IPS-NIHi11 (cell line): ENCODE measurements at places on chromosomes 7 and 10.

- peak; percentile 80 for DNase-seq
These were observed 145.5 kb downstream of the FANK1 start for GRCh38 chr10:126041804-126042231.

- no peak for DNase-seq
These were observed 1.7 kb downstream of the ESYT2 start for GRCh38 chr7:158827411-158828132.

GRCh38 chr10:14477408-14477710, 146.6 kb upstream of the FRMD4A start:
- DNase-seq, result no peak

GRCh38 chr10:24891823-24892222, 60.6 kb downstream of the PRTFDC1 start:
- no peak for DNase-seq

GRCh38 chr7:45677311-45677900, 103.2 kb downstream of the ADCY1 start:
- no peak for DNase-seq

GRCh38 chr7:33143996-33144718, 14.8 kb downstream of the BBS9 start:
- DNase-seq, result no peak

DNA sequence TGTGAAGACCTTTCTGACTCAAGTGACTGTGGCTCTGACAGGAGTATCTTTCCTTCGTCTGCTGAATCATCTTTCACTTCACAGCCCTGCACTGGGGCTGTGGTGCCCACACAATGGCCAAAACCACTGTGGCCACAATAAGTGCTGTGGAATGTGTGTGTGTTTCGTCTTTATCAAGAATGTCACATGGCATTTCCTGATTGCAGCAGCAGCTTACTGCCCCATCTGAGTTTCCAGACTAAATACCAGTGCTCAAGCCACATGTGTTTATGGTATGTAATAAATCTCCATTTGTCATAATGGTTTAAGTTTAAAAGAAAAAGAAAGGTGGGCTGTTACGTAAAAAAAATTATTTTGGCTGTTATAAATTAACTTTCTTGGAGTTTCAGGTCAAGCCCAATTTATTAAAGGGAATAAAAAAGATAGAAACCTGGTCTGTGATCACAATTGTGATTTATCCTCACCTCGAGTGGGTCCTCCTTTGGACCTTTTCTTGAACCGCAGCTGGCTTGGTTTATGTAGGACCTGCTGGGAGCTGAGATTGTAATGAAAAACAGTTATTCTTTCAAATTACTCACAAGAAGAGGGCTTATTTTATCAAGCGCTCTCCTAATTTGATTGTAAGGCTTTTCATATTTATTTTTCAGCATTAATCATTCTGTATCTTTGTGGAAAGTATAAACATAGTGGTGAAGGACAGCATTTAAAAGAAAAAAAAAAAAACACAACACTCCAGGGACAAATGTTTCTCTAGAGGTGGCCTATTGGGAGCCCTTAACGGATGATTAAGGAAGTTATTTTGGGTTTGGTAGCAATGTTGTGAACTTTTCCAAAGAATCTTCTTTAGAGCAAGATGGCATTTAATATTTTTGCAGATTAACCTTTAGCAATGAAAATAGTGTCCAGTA, 116.2 kb downstream of the LRMDA start:
- DNase-seq, result no peak

DNA sequence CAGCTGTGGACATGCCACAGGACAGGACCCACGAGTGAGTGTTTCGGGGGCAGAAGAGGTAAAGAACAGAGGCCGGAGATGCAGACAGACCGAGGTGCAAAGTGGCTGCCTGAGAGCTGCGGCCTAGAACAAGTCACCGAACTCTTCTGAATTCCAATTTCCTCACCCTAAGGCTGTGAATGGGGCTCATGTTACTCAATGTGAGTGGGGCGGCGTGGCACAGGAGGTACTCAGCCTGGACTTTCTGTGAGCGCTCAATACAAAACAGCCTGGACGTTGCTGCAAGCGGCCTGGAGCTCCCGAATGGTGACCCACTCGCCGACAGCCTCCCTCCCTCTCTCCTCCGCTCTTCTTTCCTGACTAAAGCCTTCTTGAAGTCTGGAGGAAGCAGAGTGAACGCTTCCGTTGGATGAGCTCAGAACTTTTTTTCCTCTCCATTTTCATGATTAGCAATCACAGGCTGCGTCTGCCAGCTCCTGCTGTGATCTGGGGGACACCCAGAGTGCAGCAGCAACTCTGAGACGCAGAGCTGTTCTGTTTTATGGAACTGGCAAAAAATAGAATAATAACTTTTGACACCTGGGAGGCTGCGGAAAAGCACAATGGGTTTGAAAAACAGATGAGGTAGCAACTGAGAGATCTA, 108.5 kb downstream of the PTPRN2 start:
- DNase-seq, result no peak

GRCh38 chr7:67955061-67955460, 958.4 kb downstream of the TYW1 start:
- DNase-seq, result peak; percentile 5

- DNase-seq, result no peak
These were observed 662.5 kb downstream of the POM121L12 start for GRCh38 chr7:53697913-53698312.

DNA sequence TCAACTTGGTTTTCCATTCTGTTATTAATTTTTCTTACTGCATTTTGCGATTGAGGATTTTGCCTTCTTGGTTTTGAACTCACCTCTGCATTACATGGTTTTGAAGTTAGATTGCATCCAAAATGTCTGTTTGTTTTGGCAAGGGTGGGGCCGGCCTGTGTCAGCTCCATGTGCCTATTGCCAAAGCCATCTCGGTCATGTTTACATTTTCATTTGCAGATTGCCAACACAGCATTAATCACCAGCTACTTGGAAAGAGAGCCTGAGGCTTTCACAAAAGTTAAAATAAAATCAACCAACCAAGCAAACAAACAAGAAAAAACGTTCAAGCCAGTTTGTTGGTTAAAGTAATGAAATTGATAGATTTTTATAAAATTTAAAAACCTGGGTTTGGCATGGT, 695.8 kb downstream of the TYW1 start:
- DNase-seq, result no peak

GRCh38 chr7:99791021-99791420, 7.0 kb upstream of the CYP3A4 start:
- DNase-seq, result no peak

DNA sequence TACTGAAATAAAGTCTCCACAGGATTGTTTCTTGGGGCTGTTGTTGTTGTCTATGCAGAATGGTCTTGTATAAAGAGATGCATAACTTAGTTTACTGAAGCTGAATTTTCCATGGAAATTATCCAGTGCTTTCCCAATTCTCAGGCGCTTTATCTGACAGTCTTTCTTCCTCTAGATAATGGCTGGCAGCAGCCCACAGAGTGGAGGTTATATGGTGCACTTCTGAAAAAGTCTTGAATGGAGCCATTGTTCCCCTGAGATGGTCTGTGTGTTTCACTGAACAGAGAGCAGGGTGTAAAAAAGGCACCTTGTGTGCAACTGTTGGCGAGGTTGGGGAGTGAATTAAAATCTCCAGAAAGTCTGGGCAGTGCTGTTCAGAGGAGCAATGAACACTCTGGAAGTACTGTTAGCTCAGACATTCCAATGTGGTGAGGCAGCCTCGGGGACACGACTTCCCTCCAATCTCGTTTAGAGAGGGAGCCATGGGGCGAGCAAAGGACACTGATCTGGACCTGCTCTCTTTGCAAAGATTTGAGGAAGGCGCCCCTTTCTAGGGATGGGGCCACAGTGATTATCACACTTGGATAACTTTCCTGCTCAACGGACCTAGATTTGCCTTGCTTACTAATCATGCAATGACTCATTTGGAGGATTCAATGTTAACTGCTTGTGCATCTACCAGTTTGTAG, 2.0 kb upstream of the PLCE1 start:
- peak; percentile 73 for DNase-seq

DNA sequence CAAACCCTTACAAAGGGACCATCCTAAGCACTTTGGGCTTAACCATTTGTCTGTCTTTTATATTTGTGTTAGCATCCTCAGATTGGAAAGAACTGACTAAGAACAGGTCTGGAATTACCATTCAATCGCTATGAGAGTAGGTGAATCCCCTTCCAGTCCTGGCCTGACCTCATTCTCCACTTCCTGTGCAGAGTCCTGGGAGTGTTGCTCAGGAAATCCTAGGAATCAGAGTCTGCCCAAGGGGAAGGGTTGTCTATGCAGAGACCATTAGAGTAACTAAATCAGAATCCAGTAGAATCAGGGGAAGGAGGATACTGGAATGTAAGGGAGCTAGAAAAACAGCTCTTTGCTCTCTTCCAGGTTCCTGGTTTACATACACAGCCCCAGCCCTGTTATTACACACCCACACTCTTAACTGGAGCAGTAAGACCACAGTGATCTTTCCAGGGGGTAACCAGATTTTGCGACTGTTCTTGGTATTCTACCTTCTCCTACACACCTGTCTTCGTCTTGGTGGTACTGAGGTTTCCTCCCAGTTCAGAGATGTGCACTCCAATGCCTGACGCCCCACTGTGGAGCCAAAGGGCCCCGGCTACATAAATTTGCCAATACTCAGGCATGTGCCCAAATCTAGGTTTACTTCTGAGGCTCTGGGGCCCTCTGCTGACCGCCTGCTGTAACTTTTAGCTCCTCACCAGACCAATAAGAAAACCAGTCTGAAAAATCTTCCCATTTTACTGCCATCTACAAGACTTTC, 103.7 kb downstream of the RNF216 start:
- DNase-seq, result peak; percentile 71

DNA sequence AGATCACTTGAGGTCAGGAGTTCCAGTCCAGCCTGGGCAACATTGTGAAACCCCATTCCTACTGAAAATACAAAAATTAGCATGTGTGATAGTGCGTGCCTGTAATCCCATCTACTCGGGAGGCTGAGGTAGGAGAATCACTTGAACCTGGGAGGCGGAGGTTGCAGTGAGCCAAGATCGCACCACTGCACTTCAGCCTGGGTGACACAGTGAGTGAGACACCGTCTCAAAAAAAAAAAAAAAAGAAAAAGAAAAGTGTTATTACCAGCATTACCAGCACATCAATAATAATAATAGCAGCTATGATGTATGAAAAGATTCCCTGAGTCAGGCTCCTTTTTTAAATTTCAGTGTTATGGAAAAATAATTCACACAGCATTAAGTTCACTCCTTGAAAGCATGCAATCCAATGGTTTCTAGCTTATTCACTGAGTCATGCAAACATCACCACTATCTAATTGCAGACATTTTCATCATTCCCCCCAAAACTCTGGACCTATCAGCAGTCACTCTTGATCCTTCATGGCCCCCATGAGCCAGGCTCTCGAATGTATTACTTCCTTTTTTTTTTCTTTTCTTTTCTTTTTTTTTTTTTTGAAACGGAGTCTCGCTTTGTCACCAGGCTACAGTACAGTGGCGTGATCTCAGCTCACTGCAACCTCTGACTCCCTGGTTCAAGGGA, 228.4 kb downstream of the FANK1 start:
- DNase-seq, result no peak

DNA sequence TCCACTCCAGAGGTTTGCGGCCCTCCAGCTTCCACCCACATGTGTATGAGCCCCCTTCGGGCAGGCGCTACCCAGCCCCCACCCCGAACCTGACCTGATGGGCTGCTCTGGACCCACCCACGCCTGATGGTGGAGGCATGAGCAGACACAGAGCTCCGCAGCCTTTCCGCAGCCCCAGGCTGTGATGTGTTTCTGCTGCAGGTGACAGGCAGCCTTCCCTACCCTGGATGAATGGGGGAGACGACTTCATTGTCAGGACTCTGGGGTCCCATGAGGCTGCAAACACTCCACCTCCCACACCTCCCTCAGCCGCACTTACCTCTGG, 61.2 kb downstream of the OAT start:
- DNase-seq, result no peak

DNA sequence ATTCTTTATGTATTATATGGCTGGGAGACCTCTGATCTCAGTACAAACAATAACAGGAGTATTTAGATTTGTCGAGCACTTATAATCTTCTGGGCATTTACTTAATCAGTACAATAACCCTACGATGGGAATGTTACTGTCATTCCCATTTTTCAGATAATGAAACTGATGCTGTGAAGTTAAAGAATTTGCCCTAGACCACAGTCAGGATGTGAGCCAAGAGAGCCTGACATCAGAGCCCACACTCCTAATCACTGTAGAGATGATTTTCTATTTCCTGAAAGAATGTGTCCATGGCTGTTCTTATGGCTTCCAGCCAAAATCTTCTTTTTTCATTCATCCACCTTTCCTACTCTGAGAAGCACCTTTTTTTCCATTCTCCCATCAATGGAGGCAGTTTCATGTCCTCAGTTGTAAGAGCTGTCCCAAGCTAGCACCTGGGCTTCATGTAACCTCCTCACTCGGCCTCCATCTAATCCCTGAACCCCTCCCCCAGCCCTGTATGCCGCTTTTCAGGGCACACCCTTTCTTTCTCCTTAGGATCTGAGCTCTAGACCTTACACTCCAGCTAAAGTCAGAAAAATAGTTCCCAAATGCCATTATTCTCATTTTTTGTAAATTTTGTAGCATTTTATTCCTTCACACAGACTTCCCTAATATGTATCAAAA, 12.2 kb upstream of the CAV1 start:
- no peak for DNase-seq

- no peak for DNase-seq
These were observed 57.7 kb upstream of the IGFBP3 start for GRCh38 chr7:45978731-45979211.

- DNase-seq, result no peak
These were observed 24.7 kb upstream of the MTPAP start for GRCh38 chr10:30373596-30374327.

DNA sequence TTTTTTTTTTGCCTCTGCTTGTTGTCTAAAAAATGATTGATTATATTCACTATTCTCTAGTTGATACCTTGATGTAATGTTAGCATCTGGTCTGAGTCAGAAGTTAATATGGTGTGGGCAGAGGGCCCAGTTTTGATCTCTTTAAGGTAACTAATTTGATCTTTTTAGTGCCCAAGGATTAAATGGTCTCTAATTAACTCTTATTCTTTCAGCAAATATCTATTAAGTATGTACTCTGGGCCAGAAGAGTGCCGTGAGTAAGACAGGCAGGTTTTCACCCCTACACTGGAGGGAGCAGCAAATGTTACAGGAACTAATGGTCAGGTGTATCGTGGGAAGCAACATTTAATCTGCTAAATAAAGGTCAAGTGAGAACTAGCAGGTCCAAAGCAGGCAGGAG, 144.6 kb upstream of the COL1A2 start:
- DNase-seq, result no peak

- DNase-seq, result no peak
These were observed 190.3 kb upstream of the AHR start for GRCh38 chr7:17108049-17108584.

- DNase-seq, result peak; percentile 66
These were observed 93.0 kb upstream of the SLC25A13 start for GRCh38 chr7:96414931-96415292.

- no peak for DNase-seq
These were observed 169.5 kb upstream of the KLF14 start for GRCh38 chr7:130903358-130903974.

DNA sequence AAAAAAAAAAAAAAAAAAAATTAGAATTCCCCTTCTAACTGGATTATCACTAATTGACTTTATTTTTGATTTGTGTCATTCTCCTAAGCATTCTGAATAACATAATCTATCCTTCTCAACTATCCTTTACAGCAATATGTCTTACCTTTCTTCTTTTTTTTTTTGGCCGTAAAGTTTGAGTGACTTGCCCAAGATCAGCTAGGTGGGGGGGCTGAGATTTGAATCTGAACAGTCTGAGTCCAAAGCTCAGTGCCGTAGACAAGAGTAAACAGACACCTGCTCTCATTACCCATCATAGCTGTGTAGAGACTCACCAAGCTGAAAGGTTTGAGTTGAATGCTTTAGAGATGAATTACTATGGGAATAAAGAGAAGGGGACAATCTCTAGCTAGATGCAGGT, 192.1 kb downstream of the SORCS1 start:
- DNase-seq, result no peak

- DNase-seq, result no peak
These were observed 54.3 kb upstream of the PDGFA start for GRCh38 chr7:573933-574381.
